GM18507 (cell line): ENCODE measurements at places on chromosomes 7 and 10.

DNA sequence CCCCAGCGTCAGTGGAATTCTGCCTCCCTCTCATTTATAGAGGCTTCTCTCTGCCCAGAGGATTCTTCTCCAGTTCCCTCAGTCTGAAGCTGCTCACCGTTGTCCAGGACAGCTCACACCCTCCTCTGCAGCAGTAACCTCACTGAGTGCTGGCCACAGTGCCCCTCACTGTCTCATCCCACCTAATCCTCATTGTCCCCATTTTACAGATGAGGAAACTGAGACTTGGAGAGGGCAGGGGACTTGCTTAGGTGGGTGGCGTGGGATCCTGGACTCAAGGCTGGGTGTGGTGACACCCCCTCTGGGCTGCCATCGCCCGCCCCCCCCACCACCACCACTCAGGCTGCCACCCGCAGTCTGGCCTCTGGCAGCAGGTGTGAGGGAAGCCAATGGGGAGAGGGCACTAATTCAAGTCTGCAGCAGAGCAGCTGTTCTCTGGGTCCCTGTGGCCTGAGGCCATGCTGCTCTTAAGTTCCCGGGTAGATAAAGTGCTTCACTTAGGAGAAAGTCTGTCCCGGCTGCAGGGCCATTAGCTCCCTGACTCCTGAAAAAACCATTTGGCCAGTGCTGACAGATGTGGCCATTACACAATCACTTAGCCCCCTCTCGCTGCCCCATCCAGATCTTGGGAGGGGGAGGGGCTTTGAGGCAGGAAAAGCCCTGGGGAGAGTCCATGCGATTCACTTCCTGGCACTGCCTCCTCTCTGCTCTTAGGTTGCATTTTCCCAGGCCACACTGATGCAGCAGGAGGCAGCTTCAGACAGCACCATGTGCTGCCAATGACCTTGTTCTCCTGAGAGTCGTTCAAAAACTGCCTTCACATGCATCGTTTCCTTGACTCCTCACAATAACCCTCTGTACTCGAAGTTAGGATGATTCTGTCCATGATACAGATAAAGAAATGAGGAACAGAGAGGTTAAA lies 36.3 kb downstream of the DRGX start:
- DNase-seq, result no peak

DNA sequence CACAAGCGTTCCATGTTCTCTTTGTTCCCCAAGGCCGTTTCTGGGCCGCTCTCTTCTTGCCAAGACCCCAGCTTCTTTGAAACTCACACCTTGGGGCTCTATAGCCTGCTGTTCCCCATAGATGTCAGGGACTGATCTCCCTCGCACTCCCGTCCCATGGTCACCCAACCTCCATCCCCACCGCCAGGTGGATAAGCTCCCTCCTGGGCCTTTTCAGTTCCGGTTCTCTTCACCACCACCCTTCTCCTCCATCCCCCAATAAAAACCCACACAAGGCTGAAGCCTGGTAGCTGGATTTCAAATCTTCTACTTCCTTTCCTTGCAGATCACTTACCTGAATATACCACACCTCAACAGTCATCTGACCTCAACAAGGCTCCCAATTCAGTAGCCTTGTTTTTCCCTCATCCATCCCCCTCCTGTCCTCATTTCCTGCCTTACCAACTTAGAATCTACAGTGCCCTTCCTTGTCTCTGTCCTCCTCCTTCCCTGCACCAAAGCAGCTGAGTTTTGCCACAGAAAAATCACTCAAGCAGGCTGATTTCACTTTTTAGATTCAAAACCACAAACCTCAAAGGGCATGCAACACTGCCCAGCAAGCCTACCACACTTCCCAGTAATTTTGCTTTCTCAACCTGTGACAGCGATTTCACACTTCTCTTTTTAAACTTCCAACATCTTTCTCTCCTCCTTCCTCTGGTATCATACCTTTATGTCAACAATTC lies 7.7 kb downstream of the SLC37A3 start:
- DNase-seq, result peak; percentile 23

GRCh38 chr7:8391353-8392062 lies 41.9 kb upstream of the NXPH1 start:
- no peak for DNase-seq

GRCh38 chr10:132659206-132660091 lies 121.9 kb downstream of the INPP5A start:
- no peak for DNase-seq

- no peak for DNase-seq
These were observed 952 bp downstream of the SRRM3 start for GRCh38 chr7:76202666-76203030.

- DNase-seq, result no peak
These were observed 198.6 kb upstream of the BMPER start for GRCh38 chr7:33706771-33707200.

DNA sequence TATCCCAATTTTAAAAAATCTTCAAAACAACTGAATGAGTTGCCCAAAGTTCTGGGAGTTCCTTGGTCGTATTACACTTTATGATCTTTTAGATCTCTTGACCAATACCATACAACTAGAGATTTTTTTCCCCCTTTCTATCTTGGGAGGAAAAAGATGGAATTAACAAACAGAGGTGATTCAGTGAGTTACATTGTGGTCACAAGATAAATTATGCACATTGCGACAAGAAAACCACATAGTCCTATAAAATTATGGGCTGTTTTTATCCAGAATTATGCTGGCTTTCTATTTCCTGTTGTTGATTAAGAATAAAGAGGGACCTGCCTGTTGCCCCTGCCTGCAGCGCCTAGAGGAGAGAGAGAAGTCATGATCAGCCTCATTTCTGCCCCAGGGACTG lies 8.2 kb upstream of the SGPL1 start:
- no peak for DNase-seq

DNA sequence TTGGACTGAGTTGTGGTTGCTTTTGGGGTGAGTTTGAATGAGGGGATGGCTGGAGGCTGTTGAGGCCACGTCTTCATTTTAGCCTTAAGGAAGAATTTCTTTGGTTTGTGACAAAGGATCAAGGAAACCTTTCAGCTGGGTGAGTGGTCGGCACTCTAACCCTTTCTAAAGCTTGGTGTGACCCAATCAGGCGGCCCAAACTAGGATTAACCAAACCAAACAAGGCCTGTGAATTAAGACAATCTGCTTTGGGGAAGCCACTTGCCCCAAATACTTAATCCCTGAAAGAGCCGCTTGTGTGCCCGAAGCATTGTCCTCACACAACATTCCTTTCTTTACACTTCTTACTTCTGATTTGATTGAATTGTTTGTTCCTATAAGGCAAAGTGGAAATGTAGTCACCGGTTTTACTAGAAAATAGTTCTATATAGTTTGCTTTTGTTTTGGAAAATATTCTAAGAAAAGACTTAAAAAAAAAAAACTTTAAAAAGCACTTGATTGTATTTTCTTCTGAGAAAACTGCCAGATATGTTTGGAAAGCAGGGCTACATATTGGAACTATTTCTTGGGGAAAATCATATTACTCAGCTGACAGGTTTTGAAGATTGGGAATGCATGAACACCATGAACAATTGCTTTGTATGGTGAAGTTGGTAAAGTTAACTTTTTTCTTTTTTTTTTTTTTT lies 272.4 kb upstream of the BMPER start:
- no peak for DNase-seq

DNA sequence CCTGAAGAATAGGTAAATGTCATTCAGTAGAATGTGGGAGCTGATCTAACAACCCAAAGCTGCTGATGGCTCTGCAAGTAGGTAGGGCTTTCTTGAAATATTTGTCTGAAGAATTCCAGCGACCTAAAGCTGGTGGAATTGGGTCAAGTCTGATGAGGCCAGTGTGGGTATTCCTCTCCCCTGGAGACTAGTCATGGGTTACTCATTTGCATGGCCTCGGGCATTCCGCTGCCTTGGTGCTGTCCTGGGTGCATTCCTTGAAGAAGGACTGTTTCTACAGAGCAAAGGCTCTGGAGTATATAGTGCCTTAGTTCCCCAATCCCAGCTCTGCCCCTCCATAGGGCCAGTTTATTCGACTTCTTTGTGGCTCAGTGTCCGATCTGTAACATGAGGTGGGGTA lies 19.2 kb downstream of the PDK4 start:
- DNase-seq, result no peak

DNA sequence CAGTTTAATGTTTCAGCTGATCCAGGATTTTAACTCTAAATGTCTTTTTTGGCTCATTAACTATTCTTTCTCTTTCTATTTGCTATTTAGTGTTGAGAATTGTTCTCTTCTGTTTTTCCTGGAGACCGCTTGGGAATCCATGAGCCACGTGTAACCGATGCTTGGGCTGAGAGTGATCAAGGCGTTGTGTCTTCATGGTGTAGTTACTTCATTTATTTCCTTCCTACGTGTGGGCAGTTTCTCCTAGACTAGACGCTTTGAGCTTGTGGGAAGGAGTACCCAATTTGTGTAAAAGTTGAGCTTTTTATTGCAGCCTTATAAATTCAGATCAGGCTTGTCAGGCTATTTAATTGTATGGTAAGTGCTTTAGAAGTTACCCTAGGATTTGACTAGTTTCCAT lies 2.9 kb downstream of the EIF3B start:
- no peak for DNase-seq

DNA sequence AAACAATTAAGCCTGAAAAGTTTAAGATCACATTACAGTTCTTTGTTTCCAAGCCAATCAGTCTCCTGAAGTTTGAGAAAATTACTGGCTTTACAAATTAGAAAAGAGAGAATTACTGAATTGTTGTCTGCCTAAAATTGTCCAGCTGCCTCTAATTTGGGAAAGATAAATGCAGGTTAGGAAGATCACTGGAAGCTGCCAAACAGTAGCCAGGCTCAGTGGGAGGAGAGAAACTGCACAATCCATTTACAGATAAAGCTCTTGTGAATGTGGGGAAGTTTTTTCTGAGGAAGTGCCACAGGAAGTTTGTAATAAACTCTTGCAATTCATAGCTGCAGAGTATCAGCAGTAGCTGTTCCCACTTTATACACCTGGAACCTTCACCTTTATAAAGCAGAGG lies 100.7 kb downstream of the IQUB start:
- no peak for DNase-seq

DNA sequence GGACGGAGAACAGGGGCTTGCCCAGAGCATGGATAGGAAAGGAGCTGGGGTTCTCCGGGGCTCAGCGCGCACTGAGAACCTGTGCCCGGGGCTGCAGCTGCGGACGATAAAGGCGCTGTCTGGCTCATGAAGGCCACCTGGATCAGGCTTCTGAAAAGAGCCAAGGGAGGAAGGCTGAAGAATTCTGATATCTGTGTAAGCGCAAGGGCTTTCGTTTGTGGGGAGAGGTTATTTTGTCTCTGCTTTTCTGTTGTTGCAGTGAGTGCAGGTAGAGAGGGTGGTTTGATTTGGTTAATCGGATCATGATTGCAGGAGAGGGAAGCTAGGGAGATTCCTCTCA lies 250.5 kb downstream of the NSUN6 start:
- no peak for DNase-seq

DNA sequence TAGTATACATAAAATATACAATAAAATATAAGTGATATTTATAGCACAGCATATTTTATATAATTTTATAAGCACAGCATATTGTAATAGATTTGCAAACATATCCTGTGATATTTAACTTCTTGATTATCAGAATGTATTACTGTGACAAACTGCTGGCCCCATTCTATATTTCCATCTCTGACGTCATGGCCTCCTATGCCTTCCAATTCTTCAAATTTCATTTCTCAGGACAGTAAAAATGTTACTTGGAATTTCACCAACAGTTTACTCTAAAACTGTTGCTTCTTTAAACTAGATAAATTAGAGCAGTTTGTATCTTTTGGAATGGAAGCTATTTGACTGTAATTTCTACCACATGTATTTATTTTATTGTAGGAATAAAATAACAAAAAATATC lies 102.5 kb upstream of the SLC25A13 start:
- no peak for DNase-seq

GRCh38 chr7:118182593-118183427 lies 1.2 kb upstream of the LSM8 start:
- DNase-seq, result no peak

DNA sequence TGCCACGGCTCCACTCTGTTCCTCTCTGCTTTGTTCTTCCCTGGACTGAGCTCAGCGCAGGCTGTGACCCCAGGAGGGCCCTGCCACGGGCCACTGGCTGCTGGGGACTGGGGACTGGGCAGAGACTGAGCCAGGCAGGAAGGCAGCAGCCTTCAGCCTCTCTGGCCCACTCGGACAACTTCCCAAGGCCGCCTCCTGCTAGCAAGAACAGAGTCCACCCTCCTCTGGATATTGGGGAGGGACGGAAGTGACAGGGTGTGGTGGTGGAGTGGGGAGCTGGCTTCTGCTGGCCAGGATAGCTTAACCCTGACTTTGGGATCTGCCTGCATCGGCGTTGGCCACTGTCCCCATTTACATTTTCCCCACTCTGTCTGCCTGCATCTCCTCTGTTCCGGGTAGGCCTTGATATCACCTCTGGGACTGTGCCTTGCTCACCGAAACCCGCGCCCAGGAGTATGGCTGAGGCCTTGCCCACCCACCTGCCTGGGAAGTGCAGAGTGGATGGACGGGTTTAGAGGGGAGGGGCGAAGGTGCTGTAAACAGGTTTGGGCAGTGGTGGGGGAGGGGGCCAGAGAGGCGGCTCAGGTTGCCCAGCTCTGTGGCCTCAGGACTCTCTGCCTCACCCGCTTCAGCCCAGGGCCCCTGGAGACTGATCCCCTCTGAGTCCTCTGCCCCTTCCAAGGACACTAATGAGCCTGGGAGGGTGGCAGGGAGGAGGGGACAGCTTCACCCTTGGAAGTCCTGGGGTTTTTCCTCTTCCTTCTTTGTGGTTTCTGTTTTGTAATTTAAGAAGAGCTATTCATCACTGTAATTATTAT lies 1.2 kb downstream of the CLDN4 start:
- DNase-seq, result no peak

GRCh38 chr7:142451817-142452216 lies 194.0 kb upstream of the PRSS58 start:
- no peak for DNase-seq

DNA sequence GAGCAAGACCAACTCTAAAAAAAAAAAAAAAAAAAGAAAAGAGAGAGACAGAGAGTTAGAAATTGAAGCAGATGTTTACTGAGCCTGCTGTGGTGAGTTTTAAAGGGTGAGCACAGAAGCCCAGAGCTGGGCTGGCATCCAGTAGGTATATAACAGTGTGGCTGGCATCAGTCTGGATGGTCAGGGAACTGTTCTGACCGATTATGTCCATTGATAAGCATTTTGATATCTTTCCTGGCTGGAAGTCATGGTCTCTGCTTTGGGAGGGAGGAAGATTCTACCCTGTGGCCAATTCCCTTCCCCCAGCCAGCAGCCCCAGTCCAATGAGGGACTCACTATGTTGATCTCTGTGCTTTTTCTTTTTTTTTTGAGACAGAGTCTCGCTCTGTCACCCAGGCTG lies 65.2 kb upstream of the PODXL start:
- DNase-seq, result no peak

GRCh38 chr10:73908853-73909539 lies 1.9 kb upstream of the PLAU start:
- DNase-seq, result no peak

- DNase-seq, result no peak
These were observed 120.8 kb downstream of the CELF2 start for GRCh38 chr10:11138314-11139033.

GRCh38 chr7:84231157-84231556 lies 36.6 kb upstream of the SEMA3A start:
- DNase-seq, result no peak

DNA sequence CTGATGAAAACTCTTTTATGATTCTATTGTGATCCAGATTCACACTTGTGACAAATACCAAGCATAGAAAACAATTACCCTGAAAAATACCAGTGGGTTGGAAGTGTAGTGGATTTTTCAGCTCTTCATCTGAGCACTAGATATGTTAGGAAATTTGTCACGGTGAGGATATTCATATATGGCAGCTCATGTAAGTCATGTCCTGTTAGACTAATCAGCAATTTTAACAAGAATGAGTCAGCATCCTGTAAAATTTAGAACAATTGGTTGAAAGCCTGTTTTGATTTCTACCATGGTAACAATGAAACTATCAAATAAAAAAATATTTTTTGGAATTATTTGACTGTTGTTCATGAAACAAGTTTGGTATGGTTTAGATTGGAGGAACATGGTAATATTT lies 334.3 kb downstream of the CACNA2D1 start:
- no peak for DNase-seq
